Stimulated activated CD4-positive, alpha-beta T cell treated with anti-CD3 and anti-CD28 coated beads, TNF-alpha, amount 100 ng/mL, for 1 hour (primary cell): ENCODE measurements at places on chromosomes 13 and 19.

GRCh38 chr13:102657630-102658029 is 37.2 kb downstream of the METTL21C start:
- no peak for DNase-seq

GRCh38 chr19:48703316-48703715 is 7.5 kb downstream of the FUT2 start:
- DNase-seq = no peak

DNA sequence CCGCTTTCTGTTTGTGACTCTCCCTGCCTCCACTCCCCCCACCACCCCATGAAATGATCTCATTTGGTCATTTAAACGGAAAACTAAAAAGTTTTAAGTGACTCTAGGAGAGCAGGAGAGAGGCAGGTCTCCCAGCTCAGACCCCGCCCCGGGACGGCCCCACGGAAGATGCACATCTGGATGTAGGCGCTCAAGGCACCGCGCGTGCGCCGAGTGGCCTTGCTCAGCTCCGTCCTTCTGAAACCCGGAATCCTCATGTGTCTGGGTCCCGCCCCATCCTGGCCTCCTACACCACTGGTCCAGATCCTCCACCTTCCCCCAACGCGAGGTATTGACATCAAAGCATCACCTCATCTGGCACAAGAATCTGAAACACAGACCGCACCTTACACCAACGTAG is 15.7 kb upstream of the IGFL1 start:
- DNase-seq = no peak

DNA sequence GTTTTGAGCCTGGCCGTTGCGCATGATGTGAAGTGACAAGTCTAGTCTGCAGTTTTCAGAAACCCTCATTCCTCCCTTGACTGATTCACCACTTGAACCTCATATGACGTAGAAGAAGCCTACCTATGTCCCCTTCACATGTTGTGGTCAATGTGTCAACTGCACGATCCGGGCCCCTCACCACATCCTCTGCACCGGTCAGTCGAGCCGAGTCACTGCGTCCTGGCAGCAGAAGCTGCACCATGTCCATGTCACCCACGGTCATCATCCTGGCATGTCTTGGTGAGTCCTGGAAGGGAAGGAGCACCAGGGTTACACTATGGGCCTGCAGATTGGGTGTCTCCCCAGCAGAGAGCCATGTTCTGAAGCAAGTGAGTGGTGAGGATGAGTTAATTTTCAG is at the start of gene KIR2DL4:
Gene KIR2DL4, plus strand, starts transcription at position 201 of the 400 bp plus-strand sequence. Its CDS starts 42 bp downstream, at position 243.
- no peak for DNase-seq

DNA sequence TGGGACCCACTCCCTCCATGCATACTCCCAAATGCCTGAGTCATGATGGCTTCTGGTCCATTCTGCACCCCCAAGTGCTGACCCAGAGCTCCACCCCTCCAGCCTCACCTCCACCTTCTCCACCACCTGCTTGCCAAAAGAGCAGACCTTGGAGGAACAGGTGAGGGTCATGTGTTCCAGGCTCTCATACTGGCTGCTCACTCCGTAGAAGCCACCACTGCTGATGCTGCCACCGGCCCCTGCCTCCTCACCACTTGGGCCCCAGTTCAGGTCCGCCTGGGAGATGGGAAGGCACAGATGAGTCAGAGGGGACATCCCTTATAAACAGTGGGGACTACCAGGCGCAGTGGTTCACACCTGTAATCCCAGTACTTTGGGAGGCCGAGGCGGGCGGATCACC is 7.9 kb downstream of the CD37 start:
- DNase-seq = no peak

DNA sequence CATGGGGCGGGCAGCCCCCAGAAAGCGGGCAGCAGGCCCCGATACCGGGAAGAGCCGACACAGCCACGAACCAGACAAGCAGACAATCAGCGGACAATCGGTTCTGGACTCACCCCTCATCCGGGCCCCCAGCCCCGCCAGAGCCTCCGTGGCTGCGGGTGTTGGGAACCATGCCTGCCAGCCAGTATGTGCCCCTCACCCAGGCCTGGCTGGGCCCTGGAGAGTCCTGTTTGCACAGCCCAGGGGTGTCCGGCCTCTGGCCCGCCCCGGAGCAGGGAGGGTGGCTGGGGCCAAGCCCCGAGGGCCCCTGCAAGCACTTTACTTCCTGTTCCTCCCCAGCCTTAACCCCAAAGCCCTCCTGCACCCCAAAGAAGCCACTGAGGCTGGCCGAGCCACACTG is 7.8 kb downstream of the PODNL1 start:
- DNase-seq = no peak

GRCh38 chr13:21676611-21677021 is 5.7 kb downstream of the FGF9 start:
- DNase-seq = no peak

DNA sequence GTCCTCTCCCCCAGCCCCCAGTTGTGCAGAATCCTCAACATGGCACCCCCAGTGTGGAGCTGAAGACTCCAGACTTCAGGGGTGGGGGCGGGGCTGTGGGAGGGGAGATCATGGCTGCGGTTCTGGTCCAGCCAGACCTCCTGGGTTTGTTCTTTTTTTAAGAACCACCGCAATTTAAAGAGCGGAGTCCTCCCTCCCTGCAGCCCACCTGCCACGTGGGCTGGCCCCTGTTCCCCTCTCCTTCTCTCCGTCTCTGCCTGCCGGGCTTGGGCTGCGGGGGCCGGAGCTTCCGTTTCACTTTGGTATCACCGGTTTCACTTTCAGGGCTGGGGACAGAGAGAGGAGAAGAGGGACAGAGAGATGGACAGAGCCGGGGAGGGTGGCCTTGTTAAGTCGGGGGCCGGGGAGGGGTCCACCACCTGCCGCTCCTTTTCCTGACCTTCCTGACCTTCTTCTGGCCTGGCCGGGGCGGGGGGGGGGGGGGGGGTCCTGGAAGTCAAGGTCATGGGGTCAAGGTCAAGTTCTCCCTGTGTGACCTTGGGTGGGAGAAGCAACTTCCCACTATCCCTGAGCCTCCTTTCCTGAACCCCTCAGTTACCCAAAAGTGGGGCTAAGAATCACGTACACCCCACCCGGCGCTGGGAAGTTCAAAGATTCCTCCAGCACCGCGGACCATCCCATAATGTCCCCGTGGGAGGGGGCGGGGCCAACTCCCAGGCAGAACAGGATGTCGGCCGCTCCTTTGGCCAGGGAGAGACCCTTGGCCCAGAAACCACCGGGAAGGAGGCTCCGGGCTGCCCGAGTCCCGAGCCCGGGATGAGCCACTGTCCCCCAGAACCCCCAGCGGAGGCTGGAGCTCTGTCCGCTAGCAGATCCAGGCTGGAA is 11.3 kb upstream of the ZBTB7A start:
- DNase-seq = no peak

- no peak for DNase-seq
Observed at GRCh38 chr19:1860042-1860775, 3.2 kb downstream of the KLF16 start.

GRCh38 chr19:14561847-14562351 is 10.0 kb downstream of the NDUFB7 start:
- DNase-seq = no peak

DNA sequence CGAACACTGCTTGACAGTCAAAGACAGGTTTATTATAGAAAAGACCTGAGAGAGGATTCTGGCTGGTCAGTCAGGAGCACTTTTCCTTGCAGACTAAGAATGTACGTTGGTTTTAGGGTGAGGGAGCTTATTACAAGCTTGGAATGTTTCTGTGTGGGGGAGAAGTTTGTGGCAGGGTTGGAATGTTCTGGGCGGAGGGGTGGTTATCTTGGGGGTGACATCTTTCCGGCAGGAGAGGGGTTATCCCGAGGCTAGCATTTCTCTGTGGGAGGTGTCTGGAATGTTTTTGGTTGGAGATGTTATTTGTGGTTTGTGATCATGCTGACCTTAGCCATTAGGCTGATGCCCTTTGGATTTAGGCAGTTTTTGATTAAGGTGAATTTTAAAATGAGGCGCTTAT is 61.8 kb downstream of the ZNF136 start:
- no peak for DNase-seq

- DNase-seq = no peak
Observed at GRCh38 chr19:49337267-49338022, 2.2 kb downstream of the CD37 start.

DNA sequence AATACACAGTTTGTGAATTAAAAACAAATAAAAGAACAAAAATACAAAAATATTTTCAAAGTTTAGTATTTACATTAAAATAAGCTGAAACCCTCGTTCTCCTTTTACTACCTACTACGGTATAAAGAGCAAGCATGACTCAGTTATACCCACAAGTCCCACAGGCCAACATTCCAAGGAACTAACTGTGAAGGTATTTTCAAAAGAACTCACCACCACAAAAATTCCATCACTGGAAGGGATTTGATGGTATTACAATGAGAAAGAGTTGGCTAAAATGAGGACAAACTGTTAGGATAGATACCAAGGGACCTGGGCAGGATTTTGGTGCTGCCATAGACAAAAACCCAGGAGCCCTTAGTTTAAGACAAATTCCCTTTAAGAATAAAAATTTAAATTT is 122.7 kb downstream of the TBC1D4 start:
- no peak for DNase-seq

- no peak for DNase-seq
Observed at GRCh38 chr13:47418206-47418920, 521.5 kb upstream of the HTR2A start.

GRCh38 chr13:75312884-75313520 is 169.0 kb downstream of the TBC1D4 start:
- no peak for DNase-seq

DNA sequence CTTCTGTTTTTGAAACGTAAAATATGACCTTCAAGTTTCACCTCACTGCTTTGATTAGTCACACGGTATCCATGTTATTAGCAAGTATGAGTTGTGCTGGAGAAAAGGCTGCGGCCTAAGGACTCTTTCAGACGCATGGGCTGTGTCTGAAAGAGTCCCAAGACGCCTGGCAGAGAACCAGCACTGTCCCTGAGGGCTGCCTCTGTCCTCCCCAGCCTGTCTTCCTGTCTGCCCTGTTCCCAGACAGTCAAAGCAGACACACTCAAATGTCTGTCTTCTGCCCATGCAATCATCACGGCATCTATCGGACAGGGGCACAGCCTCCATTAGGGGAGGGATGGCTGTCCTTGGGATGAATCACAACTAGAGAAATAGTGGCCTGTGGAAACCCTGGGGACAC is 65.5 kb downstream of the DPY19L3 start:
- DNase-seq = no peak

DNA sequence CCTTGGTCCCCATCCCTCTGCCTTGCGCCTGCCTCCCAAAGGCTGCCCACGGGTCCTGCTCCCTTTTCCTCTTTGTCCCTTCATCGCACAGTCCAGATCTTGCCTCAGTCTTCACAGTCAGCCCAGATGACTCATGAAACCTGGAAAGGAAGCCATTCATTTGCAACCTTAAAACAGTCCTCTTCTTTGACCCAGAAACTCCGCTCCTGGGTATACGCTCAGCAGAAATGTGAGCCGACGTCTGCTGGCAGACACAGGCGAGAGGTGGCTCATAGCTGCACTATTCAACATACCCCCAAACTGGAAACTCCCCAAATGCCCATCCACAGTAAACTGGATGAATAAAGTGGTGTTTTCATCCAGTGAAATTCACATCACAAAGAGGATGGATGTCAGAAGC is 13.6 kb upstream of the PEPD start:
- DNase-seq = no peak

GRCh38 chr13:102580552-102581169 is 16.1 kb upstream of the TPP2 start:
- no peak for DNase-seq

DNA sequence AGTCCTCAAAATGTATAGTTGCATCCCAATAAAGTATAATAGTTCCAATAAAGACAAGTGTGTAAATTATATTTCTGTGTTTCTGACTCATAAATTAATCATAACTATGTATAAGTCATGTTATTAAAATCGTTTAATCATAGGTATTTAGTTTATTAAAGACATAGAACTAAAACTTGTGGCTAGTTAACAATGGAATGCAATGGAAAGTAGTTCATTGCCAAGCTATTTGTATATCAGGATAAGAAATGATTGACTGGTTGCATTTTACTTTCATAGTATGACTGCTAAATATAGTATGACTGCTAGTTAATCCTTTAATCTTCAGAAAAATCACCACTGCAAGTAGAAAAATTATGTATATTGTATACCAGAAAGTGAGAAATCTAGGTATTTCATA is 16.9 kb downstream of the COG3 start:
- DNase-seq = no peak

- no peak for DNase-seq
Observed at GRCh38 chr19:48506138-48506733, 5.4 kb downstream of the LMTK3 start.

DNA sequence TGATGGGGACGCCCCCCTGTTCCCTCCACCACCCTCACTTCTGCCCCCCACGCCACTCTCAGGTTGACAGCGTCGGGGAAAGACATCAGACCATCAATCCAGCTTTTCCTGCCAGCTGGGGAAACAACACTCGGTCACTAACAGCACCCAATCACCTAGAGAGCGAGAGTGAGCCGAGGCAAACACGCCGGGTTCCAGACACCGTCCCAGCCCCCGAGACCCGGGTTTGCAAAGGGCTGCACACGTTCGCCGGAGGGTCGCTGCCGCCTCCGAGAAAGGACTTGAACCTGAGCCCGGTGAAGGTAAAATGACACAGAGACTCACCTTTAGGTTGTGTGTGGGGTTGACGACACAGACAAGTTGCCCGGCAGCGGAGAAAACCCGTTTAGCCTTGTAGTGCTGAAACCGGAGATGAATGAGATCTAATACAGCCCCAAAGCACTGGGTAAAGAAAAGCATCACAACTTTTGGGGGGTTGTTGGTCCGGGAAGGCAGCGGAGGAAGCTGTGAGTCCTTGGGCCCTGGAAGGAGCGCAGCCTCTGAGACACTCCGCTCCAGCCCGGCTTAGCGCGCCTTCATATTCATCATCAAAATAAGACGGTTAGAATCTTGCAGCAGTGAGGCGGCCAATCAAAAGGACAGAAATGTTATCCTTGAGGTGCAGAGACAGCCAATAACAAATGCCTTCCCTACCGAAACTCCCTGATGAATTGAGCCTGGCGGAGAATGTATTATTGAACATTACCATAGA is at the start of gene SIAH3:
Gene SIAH3, minus strand, starts transcription at position 583 of the 751 bp plus-strand sequence. Its CDS starts 124 bp downstream, at position 459.
- DNase-seq = no peak

GRCh38 chr19:35389192-35389861 is 18.5 kb downstream of the GPR42 start:
- no peak for DNase-seq

GRCh38 chr19:18171605-18172327 is 1.8 kb upstream of the IFI30 start:
- DNase-seq = no peak
